ENCODE measurements at places on chromosomes 12 and 14. TPM values are rescaled to one million over a fixed set of nuclear protein-coding genes. Genes with fewer than 3 reads are reported as not detected.

DNA sequence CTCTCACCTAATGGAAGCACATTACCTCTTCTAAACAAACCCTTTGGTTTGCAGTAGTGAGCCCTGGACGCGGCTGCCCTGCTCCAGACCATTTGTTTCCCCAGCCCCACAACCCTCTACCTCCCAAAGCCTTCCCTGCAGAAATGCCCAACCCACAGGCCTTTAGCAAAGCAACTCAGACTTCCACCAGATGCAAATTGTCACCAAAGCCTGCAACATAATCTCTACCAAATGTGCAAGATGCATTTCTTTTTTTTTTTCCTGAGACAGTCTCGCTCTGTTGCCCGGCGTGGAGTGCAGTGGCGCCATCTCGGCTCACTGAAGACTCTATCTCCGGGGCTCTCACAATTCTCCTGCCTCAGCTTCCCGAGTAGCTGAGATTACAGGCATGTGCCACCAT is 56.2 kb downstream of the VWF start:
- no peak for DNase-seq

Gene GALNT16
- 50.0 TPM for total RNA-seq

Gene AHNAK2
- 9.7 TPM for total RNA-seq

Gene SOX5
- total RNA-seq = 7.6 TPM

GRCh38 chr14:32382704-32383103 is 53.6 kb downstream of the AKAP6 start:
- no peak for DNase-seq

Gene PZP
- total RNA-seq = 0.68 TPM

DNA sequence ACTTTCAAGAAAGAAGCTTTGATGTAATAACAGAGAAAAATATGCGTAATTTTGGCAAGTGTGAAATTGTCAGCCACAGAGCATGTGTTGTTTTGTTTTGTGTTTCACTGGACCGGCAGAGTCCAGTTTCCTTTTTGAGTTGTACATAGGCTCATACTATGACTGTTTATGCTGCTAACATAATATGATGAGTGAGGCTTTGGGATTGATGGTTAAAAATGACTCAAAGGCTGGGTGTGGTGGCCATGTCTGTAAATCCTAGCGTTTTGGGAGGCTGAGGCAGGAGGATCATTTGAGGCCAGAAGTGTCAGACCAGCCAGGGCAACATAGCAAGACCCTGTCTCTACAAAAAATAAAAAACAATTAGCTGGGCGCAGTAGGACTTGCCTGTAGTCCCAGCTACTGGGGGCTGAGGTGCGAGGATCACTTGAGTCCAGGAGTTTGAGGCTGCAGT is 487.9 kb downstream of the PCNX1 start:
- DNase-seq = no peak

Gene ESR2
- 1.3 TPM for total RNA-seq

- DNase-seq = no peak
These were observed 150.1 kb downstream of the EGLN3 start for GRCh38 chr14:33800735-33801163.

DNA sequence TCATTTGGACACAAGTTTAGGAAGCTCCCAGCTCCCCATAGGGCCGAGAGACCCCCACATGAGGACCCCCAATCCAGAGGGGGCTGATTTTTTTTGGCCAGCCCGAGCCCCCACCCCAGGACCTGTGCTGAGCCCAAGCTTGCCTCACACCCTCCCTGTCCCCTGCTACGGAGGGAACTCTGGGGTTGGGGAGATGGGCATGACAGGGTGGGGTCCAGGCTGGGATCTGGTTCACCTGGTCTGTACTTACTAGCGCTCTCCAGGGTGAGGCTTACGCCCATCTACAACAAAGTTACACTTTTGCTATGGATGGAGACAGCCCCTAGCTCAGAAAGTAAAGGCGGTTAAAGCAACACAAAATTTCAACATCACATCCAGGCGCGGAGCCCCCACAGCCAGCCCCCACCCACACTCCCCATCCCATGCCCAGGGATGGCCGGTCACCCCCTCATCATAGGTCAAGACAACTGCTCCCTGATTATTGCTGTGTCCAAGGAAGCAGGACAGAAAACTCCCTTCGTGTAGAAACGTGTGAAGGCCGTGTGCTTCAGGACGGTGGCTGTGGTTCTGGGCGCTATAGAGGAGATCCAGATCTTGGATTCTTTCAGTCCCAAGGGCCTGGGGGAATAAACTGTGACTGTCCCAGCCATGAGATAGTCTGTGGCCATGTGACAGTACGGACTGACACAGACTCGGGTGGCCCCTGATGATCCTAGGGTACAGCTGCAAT is 10.7 kb downstream of the SLC25A29 start:
- DNase-seq = no peak

Gene SLIRP
- total RNA-seq = 144 TPM

DNA sequence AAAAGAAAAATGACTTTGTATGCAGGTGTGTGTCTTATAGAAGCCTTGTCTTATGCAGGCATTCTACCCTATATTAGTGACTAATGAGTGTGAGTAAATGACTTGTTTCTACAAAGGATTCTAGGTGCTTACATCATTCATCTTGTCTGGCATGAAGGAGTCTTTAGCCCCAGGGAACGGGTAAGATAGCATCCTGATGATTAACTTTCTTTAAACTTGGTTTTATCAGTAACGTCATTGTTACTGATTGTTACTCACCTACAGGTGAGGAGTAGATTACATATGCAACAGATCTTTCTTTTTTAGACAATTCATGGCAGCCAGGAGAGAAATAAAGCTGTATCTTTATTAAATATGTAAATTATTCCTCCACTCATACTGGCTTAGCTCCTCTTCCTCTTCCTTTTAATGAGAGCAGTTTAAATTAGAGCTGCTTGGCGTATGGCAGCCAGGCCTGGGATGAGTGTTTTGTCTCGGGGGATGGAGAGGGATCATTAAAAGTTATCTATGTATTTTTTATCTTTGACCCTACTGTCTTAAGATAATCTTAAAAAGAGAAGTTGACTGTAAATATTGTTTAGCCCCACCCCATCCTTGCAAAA is 57.2 kb upstream of the ATP2A2 start:
- DNase-seq = no peak
